NCI-H1930 (cell line): ENCODE measurements at places on chromosomes 6 and 20.

- no peak for DNase-seq
Measured at GRCh38 chr6:123967905-123968304, 164.2 kb downstream of the NKAIN2 start.

GRCh38 chr20:55597526-55597925 is 407.8 kb downstream of the CBLN4 start:
- DNase-seq = no peak

GRCh38 chr6:144895313-144896278 is 610.5 kb downstream of the UTRN start:
- no peak for DNase-seq

- DNase-seq = no peak
Measured at GRCh38 chr20:17762243-17762872, 62.6 kb downstream of the BANF2 start.

GRCh38 chr20:539848-540247 is 3.7 kb downstream of the CSNK2A1 start:
- DNase-seq = no peak

DNA sequence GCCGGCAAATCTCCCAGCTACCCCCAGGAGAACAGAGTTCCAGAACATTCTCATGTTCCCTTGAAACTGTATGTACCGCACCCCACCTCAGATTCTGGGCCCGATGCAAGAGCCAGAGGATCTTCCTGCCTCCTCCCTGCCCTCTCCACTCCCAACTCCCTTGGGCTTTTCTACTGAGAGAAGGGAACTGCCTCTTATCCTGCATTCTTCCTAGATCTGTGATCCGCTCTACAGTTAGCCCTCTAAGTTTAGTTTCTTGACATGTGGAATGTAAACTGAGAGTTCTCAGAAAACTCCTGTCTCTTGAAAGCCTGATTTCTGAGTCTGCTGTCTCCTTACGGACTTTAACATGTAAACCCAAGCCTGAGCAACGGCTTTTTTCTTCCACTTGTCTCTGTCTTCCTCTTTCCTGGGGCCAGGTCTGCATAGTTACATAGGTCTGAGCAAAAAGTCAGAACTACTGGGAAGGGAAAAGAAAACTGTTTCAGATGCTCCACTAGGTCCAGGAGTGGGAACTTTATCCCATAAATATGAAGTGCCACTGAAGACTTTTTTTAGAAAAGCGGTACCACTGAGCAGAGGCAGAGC is 86.5 kb upstream of the TNFAIP3 start:
- no peak for DNase-seq

GRCh38 chr6:158939255-158940159 is 60.5 kb downstream of the RSPH3 start:
- DNase-seq = no peak

GRCh38 chr6:13280254-13280653 is 48.1 kb downstream of the TBC1D7 start:
- no peak for DNase-seq

DNA sequence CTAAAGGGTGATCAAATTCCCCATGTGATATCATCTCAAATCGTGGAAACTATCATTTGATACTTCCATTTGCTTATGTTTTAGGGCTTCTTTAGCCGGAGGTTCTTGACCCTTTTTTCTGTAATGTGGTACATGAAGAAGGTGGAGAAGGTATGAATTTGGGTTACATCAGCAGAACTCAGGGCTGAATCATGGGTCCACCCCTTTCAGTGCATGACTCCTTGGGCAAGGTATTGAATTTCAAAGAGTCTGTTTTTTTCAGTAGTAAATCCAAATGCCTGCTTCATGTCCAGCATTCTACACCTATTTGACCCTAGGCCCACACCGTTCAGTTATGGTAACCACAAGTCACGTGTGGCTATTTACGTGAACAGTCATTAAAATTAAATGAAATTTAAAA is 30.6 kb upstream of the QKI start:
- DNase-seq = no peak

GRCh38 chr20:47675190-47676142 is 109.8 kb downstream of the SULF2 start:
- no peak for DNase-seq

GRCh38 chr6:163940705-163941623 is 526.4 kb downstream of the QKI start:
- no peak for DNase-seq

DNA sequence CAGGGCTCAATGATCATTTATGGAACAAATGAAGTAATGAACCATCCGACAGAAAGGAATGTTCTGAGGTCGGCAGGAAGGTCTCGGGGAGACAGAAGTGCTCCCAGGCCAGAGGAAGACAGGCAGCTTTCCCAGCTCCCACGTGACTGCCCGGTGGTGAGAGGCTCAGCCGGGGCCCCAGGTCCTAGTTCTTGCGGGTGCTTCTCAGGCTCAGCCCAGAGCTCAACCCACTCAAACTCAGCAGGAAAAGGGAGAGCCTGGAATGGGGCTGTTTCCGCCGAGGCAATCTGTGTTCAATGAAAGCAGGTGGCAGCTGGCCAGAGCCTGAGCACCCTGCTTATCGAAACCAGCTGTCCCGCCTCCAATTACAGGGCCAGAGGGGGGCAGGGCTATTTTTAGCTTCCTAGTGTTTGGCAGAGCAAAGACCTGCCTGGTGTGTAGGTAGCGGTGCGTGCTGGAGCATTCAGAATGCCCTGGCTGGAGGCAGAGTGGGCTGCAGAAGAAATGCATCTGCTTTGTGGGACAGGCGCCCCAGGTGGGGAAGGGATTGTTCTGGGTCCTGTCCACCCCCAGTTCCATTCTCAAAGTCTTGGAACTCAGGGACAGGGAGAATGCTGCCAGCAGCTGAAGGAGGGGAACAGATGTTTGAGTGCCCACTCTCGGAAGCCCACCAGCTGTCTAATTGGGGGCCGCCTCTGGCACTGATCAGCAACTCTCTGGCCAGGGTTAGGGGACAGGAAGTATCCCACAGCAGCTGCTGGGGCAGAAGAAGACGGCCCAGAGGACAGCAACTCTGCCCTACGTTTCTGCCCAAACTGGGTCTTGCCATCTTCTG is 145.1 kb downstream of the PREX1 start:
- no peak for DNase-seq

DNA sequence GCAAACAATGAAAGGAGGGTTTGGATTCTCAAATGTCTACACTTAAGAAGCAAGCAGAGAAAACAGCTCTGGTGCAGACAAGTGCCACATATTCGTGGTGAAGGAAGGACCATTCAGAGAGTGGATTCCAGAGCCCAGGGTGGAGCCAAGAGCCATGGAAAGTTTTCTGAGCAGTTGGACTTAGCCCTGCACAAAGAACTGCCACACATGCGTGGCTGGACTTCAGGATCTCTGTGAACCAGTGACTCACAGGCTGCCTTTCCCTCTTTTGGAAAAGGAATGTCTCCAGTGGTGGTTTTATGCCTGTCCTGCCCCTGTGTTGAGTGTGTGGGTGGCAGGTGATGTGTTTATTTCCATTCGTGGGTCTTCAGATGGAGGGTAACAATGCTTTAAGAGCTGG is 489.5 kb downstream of the CDH26 start:
- DNase-seq = no peak

- DNase-seq = no peak
Measured at GRCh38 chr20:22916021-22916842, 118.9 kb upstream of the SSTR4 start.

DNA sequence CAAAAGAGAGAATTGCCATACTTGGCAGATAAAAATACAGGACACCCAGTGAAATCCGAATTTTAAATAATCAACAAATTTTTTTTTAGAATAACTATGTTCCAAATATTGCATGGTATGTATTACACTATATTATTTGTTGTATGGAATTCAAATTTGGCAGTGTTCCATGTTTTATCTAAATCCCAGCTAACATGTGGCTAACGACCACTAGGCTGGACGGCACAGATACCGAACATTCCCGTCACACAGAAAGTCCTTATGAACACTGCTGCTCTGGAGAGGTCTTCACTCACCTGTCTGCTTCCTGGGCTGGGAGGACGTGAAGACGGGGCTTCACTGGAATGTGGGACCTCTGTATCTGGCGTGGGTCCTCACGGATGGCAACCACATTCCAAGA is 32.8 kb downstream of the SNX5 start:
- DNase-seq = no peak

- no peak for DNase-seq
Measured at GRCh38 chr6:113680301-113680700, 176.8 kb upstream of the MARCKS start.
